H7 (cell line): ENCODE measurements at places on chromosomes 2 and 18. TPM values are rescaled to one million over a fixed set of nuclear protein-coding genes. Genes with fewer than 3 reads are reported as not detected.

DNA sequence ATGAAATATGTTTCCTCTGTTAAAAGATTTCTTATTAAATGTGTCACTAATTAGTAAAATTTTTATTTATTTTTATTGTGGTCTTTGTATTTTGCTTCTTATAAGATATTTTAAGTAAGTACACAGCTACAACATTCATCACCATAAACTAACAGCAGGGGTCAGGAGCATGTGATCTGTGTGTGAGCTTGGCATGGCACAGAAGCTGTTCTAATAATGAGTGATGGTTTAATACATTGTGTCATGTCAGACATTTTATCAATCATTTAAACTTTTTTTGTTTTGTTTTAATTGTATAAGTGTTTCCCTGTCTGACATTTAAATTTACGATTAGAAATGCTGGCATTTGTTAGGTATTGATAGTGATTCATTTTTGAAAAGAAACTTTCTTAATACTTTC, 585.4 kb downstream of the DSC3 start:
- DNase-seq, result no peak

- no peak for DNase-seq
These were observed 51.5 kb upstream of the NXPH2 start for GRCh38 chr2:138831691-138832090.

DNA sequence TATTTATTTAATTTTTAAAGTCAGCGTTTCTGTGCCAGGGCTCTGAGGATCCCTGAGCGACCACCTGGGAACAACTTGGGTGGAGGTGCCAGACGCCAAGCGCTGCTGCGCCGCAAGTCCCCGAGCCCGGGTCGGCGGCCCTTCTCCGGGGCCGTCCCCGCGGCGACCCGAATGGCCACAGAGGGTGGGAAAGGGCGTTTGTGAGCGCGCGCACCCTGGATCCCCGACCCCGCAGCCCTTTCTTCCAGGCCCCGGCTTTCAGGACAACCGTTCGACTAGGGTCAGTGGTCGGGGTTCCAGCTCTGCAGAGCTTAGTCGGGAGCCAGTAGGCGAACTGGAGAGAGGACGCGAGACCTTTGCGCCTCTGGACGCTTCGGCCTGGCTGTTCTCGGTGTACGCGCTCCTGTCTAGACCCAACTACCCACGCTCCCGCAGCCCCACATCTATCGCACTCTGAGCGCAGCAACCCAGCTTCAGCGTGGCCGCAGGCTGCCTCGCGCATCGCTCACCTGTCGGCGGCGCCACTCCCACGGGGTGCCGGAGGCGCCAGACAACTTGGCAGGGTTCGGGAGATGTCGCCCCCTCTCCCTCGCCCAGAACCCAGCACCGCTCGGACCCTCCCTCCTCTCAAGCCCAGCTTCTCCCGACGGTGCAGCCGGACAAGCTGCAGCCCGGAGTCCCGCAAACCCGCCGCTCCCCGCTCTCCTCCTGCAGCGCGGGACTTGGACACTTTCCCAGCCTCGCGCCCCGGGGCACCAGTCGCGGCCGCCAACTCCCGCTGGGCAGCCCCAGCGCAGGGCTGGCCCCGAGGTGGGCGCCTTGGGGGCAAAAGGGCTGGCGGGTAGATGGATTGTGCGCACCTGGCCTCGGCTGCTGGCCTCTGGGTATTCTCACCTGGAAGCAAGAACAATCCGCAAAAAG, 758 bp downstream of the LYPD1 start:
- DNase-seq, result peak; percentile 79

- DNase-seq, result no peak
These were observed 42.9 kb upstream of the RIT2 start for GRCh38 chr18:43158381-43158780.

The MC2R gene
- total RNA-seq, result not detected in 2 replicates

GRCh38 chr2:163834841-163835240, 99.0 kb upstream of the FIGN start:
- DNase-seq, result no peak

GRCh38 chr2:175633227-175633626, 368.8 kb downstream of the LNPK start:
- DNase-seq, result no peak

The UXS1 gene
- 20.9 and 27.3 TPM in 2 replicates for total RNA-seq

GRCh38 chr2:140639628-140640027, 1491.2 kb downstream of the LRP1B start:
- no peak for DNase-seq

The MYO7B gene
- total RNA-seq, result not detected in 2 replicates

DNA sequence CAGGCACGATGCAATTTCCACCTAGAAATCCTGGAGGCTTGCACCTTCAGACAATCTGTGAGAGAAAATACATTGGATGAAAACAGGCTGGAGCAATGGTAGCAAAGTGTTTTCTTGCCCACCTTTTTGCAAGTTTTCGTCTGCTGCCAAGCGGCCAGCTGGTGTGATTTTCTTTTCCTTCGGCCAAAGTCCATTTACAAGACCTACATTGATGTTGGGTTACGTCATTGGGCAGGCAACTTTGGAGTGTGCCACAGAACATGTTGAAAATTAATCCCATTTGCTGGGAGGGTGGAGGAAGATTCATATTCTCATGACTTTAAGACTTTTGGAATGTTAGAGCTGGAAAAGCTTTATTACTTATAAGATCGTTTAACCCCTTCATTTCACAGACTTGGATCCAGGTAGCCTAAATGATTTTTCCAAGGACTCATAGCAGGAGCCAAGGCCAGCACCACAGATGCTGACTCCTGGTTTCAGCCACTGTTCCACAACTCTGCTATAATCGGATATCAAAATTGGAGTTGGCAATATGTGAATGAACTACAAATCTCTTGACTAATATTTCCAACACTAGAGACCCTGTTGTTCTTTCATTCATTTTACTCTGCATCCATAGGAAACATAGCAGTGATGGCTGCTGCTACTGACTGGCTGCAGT, 352.1 kb downstream of the RND3 start:
- DNase-seq, result no peak

DNA sequence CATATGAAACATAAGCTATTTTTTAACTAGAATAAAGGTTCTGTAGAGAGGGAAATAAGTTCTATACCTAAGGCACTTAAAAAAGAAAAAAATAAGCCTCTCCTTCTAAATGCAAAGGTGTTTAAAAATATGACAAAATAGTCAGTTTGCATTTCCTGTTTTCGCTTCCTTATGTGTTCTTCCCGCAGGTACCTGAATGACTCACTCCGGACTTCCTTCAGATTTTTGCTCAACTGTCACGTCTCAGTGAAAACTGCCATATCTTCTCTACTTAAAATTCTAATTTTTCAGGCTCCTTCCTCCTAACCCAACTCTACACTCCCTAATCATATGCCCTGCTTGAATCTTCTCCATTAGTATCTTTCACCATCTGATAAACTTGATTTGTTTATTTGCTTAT, 1333.1 kb downstream of the LRP1B start:
- DNase-seq, result no peak

The RAB6C gene
- total RNA-seq, result not detected in 2 replicates

The KATNAL2 gene
- 7.5 and 20.2 TPM in 2 replicates for total RNA-seq

The FOXD4L1 gene
- not detected in 2 replicates for total RNA-seq

GRCh38 chr2:98952966-98953365, 16.9 kb upstream of the CRACDL start:
- no peak for DNase-seq

DNA sequence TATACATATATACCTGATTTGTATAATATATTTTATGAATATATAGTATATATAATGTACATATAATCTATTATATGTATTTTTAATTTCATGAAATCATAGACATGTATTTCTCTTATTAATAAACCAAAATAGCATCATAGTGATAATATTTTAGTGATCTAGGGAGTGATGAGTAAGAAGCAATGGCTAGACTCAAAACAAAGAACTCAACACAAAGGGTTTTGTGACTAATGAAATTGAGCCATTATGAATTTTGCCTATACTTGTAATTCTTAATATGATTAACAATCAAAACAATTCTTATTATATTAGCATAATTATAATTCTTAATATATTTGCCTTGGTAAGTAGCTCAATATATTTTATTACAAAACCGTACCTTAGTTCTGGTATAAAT, 1614.1 kb upstream of the TMEFF2 start:
- no peak for DNase-seq

DNA sequence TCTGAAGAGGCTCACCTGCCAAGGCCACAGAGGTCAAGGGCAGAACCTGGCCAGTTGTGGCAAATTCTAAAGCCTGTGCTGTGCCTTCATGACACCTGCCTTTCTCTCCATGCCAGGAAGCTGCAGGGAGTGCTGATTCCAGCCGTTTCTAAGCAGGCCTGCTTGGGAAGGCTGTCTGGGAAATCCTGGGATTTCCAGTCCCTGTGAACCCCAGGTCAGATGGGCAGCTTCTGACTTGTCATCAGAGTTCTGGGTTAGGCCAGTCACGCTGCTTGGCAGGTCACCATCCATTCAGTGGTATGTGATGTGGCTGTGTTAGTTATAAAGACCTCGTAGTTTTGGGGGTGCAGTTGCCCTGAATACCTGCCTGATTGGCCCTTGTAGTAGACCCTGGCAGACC, 70.7 kb upstream of the ALPP start:
- DNase-seq, result no peak

GRCh38 chr2:177585234-177585863, 192.8 kb downstream of the AGPS start:
- DNase-seq, result no peak

GRCh38 chr2:24792542-24792873, 683 bp downstream of the PTRHD1 start:
- DNase-seq, result no peak

GRCh38 chr2:195898505-195899191, 170.0 kb downstream of the DNAH7 start:
- no peak for DNase-seq

- DNase-seq, result no peak
These were observed 137.5 kb downstream of the FMNL2 start for GRCh38 chr2:152472481-152472887.

DNA sequence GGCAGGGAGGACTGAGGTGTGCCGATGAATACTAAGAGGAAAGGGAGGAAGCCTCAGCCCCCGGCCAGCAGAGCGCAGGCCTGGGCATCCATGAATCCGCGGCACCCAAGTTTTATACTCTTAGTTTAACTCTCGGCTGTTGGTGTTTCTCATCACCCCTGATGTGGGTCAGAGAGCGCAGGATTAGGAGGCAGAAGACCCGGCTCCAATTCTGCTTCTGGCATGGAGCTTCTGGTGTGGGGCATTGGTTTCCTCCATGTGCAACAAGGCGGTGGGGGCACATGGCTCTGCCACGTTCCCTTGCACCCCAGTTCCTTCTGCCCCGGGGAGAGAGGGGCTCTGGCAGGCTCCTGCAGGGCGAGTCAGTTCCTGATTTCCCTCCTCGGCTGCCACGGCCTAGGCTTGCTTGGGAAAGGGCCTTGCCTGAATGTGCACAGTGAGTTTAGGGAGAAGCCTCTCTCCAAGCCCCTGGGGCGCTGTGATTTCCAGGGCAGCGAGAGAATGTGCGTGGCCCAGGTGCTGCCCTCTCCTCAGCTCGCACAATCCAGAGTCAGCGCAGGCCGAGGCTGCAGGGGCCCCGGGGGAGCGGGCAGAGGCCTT, 36.2 kb upstream of the DNMT3A start:
- peak; percentile 28 for DNase-seq

DNA sequence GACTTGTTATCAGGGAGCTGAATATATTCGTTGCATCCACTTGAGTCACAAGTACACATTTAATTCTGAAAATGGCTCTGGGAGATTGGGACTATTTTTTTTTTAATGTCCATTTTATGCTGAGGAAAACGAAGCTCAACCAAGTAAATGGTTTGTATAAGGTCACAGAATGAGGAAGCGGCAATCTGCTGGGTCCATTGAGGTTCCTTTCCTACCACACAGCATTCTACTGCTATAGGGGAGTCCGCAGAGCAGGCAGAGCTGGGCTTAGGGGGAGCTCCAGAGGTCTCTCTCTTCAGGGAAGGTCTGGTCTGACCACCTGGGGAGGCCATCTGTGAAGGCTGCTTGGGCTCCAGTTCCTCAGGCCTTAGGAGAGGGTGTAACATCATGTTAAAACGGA, 77.9 kb downstream of the MCFD2 start:
- no peak for DNase-seq

The KIF1A gene
- total RNA-seq, result 46.8 and 51.6 TPM in 2 replicates

DNA sequence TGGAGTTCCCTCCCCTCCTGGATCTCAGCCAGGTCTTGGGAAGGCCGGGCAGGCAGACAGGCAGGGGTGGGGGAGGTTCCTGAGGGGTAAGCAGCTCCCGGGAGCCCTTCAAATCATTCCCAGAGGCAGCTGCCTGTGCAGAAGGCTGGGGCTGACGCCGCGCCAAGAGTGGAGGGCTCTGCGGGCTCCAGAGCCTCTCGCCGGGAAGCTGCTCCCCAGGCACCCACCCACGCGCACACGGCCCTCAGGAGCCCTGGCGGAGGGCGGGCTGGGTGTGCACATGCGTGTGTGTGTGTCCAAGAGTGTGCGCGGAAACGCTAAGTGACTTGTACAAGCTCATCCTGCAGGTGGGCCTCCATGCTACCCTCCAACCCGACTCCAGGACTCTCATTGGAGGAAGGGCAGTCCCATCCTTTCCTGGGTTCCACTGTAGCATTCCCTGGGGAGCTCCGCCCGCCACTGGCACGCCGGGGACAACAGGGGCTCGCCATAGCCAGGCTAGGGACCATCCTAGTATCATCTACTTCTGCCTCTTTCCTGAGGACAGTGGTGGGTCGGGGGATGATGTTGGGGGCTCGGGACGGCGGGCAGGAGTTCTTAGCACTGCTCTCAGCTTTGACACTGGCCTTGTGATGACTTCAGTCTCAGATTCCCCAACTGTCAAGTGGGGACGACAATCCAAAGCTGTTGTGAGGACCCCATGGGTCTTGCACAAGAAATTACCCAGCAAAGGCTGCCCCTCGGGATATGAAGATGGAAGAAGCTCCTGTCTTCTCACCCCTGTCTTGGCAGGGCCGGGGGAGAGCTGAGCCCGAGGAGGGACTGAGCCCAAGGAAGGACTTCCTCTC, 50.3 kb downstream of the INHBB start:
- peak; percentile 88 for DNase-seq

The C2orf66 gene
- total RNA-seq, result not detected in 2 replicates

- DNase-seq, result peak; percentile 78
These were observed at the start of gene SCG2 for GRCh38 chr2:223601932-223602666. Gene SCG2 (minus strand): TSS chr2:223602361. CDS start chr2:223599282, 3,079 bp downstream.

DNA sequence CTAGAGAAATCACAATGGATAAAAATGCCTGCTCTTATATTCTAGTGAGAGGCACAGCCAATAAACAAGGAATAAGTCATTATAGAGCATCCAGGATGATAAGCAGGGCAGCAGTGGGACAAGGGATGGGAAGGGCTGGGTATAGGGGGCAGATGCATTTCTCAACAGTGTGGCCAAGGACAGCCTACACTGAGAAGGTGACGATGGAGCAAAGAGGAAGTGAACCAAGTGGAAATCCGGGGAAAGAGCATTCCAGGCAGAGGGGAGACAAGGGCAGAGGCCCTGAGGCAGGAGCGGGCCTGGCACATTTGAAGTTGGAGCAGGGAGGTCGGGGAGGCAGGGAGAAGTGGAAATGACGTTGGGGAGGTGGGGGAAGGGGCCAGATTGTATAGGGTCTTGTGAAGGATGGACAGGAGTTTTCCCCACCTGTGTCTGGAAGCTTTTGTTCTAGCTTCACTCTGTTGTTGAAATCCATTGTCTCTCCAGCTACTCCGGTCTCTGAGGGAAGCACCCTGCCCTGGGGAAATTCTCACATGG, 17.6 kb downstream of the TMEM177 start:
- no peak for DNase-seq

The TOGARAM2 gene
- 0.18 and 0.21 TPM in 2 replicates for total RNA-seq

The AOX1 gene
- 2.4 and 7.6 TPM in 2 replicates for total RNA-seq
